ENCODE measurements at places on chromosomes 6 and 20.
A peak's percentile ranks its signal among the peaks of the same experiment; 100 is the strongest.

- no peak for DNase-seq
Measured at GRCh38 chr20:38543014-38543906, 37.7 kb upstream of the ADIG start.

DNA sequence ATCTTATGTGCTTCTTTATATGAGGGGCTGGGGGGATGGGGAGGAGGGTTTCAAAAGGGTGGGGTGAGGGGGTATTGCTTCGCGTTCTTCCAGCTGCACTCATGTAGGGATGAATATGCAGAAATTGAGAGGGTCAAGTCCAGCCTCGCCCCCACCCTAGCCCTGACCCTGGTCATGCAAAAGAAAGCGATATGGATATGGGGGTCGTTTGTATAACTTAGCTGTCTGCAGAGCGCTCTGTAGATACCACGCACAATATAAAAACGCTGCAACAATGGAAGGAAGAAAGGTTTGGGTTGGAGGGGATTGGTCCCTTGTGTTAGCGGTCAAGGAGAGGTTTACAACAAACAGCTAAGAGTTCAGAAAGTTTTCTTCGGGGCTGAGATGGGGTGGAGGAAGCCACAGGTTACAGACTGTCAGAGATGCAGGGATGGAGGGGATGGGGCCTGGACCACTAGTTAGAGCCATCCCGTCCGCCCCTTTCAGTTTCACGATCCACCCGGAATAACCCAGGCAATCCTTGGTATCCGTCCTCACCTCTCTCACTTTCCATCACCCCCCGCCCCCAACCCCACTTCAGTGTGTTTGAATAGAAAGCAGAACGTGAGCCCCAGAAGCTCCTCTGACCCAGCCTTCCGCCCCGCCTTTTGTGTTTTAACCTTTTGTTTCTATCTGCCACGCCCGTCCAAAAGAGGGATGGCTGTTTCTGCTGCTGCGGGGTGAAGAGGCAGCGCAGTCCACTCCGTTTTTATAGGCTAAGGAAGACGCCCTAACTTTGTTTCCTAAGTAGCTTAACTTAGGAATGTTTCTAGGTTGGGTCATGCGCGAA, 73.5 kb downstream of the SOX4 start:
- DNase-seq: no peak

- no peak for DNase-seq
Measured at GRCh38 chr6:73004861-73005260, 220.4 kb downstream of the KHDC1L start.

- DNase-seq: peak; percentile 2
Measured at GRCh38 chr20:60921022-60921622, 330.9 kb upstream of the CDH4 start.

DNA sequence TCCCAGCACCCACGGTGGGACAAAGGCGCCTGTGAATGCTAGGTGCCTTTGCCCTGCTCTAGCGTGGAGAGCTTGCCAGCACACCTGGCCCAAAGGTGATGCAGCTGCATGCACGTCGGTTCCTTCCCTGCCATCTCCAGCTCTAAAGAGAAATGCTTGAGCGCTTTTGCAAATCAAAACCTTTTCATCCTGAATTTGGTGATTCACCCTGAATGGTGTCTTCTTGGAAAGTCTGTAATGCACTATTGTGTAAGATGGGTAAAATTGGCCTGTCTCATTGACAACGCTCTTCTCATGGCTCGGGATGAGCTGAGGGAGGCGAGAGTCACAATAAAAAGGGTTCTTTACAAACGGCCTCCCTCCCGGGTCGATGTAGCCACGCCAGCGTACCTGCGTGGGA, 103.1 kb upstream of the ID4 start:
- DNase-seq: no peak

DNA sequence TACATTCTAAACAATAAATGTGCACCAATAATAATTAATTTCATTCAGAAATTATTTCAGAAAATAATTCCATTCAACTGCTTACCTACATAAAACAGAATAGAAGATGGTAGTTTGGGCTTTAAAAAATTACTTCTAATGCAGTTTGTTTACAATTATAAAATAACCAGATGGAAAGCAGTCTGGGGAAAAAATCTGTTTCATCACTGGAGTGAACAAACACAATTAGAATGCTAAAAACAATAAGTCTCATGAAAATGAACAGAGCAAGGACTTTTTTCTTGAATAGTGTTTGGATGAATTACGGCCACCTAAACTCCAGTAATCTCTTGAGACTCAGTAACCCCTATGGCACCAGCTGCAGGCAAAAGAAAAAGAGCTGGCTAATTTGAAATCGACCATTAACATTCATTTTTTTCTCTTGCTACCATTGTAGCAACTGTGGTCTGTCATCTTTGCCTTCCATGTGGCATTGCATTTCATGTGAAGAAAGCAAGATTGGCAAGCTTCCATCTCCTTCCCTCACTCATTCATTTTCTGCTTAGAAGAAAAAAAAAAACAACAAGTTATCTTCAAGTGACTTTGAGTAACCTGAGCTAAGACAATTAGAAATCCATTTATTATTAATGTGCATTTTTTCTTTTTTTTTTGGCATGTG, 88.4 kb upstream of the CEP85L start:
- DNase-seq: no peak

- no peak for DNase-seq
Measured at GRCh38 chr6:157229132-157229618, 94.1 kb downstream of the TMEM242 start.

GRCh38 chr6:3453413-3454272, 3.2 kb downstream of the SLC22A23 start:
- no peak for DNase-seq

DNA sequence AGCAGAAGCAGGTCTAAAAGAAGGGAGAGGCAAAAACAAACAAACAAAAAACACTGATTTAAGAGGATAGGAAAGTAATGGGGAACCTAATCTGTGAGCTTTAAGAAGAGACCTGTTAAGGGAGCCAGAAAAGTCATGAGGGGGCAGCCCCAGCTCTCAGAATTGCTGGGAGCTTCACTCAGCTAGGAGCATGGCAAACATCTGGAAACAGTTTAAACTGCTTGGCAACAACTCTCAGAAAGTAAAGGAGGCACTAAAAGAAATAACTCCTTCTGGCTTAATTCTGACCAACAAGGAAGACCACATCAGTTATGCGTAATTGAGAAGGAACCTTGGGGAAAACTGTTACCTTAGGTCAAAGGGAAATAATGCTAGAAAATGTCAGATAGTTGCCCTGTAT, 121.4 kb downstream of the LAMP5 start:
- no peak for DNase-seq

DNA sequence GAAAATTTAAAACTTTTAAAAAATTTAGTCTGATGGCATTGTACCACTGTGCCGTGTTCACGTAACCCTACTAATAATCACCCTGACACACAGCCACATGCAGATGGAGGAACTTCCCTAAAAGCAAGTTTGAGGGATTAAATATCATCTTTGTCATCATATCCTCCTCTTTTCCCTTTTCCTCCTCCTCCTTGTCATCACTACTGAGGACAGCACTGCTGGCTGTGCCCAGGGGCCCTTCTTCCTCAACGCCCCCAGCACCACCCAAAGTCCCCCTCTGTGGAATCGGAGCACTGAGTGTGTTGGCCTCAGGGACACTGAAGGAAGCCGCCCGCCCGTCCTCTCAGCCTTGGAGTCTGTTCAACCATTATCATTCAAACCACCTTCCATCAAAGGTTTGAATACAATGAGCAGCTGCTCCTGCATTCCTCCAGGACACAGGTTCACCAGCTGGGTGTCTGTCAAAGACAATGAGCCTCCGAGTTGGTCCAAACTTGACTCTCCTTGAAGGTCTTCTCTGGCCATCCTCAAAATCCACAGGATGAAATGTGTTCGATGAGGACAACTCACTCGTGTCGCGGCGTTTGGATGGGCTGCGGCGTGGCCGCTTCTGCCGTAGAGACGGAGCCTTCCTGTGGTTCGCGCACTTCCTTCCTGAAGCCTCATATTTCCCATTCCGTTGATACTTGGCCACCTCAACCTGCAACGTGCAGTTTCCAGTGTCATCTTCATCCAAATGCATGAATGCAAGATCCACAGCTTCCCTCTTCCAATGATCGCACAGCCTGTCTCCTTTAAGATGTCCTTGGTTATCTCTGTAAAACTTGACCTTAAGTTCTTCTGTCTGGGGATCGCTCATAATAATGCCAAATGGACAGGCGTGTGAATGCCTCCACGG, 23.3 kb downstream of the NQO2 start:
- DNase-seq: no peak

GRCh38 chr20:47981222-47981621, 195.9 kb upstream of the SULF2 start:
- no peak for DNase-seq

DNA sequence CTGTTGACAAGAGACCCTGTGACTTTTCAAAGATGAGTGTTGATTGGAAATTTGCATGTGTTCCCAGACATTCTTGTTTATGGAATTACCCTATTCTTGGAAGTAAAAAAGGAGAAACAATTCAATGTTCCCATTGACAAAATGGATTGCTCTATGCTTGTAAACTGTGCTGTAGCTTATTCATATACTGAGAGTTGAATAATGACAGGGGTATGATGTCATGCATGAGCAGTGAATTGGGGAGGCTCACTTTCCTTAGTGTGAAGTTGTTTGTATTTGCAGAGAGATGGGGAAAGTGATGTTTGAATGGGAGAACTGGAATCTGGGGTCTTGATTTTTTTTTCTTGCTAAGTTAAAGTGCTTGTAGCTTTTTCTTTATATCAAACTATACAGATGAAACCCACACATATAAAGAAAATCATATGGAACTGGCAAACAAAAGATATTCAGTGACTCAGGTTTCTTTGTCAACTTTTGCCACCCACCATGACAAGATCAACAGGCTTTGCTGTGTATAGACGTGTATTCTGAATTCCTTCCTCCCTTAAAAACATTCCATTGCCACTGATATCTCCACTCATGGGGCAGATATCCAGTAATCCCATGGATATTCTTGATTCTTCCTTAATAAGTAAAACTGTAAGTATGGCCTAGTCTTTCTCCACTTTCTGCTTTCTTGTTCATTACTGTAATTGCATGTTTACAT, 97.8 kb upstream of the JAG1 start:
- no peak for DNase-seq

DNA sequence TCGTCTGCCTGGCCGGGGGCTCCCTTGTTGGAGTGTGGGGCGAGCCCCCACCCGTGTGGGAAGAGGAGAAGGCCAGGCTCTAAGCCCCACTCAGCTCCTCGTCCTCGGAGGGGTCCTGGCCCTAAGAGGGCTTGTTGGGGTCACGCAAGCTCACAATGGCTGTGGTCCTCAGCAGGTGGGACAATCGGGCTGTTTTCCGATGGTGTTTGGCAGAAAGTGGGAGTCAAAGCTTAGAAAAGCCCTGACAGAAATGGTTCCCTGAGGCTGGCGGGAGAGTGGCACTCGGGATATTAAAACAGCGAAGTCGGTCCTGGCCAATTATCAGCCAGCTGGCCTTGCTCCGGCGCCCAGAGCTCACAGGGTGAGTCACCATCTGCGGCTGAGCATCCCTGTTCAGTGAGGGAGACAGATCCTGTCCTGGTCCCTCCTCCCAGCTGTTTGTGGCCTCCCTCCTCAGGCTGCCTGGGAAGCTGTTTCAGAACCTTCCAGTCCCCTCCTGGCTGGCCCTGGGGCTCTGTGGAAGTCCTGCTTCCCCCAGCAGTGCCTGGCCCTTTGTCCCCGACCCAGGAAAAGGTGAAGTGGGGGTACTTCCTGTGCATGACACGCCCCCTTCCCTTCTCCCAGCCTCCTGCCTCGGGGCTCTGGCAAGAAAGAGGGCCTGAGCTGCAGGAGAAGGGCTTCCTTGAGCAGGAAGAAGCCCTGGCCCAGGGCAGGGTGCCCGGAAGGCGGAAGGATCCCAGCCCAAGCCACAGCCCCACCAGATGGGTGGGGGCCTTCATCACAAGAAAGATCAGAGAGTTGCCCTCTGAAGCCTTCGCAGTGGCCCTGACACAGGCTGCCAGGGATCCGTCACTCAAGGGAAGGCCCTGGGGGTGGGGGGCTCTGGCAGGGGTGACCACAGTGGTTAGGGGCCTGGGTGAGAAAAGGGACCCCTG, 53.6 kb upstream of the BHLHE23 start:
- no peak for DNase-seq

DNA sequence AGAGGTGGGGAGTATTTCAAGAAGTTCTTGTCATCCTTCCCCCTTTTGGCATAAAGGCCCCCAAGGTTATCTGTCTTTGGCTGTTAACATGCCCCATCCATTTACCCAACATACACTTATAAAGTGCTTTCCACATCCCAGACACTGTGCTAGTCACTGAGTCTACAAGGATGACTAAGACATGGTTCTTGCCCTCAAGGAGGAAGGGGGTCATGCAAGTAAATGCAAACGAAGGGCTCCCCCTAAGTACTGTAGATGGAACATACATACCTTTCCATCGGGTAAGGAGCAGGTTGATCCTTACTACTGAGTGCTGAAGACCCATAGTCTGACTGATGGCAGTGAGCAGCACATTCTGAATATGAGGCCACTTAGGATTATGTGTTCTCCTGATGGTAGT, 38.3 kb downstream of the HECA start:
- DNase-seq: peak; percentile 40

- DNase-seq: no peak
Measured at GRCh38 chr20:35854713-35855348, 83.0 kb downstream of the PHF20 start.

DNA sequence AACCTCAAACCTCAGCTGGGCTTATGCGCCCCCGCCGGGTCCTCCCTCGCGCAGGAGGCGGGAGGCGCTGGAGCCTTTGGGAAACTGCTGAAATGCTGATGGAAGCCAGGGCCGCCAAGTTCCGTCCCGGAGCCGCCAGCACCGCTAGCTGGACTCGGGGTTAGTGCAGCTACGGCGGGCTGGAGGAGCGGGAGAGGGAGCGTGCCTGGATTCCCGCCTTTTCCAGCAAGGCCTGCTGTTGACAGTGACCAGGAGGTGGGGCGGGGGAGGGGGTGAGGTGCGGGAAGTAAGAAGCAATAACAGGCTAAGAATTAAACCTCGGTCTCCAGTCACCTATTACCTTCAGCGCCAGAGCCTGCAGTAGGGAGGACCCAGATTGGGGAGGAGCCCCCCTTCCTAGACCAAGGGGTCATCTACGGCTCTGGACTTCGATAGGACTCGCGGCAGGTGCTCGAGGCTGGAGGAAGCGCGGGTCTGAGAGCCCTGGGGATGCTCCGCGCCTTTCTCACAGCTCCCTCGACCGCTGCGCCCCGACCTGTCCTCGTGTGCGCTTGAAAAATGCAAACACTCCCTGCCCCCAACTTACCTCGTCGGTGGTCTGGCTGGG, 20.5 kb downstream of the COL9A1 start:
- DNase-seq: no peak

GRCh38 chr6:154602708-154603107, 92.2 kb upstream of the CNKSR3 start:
- DNase-seq: no peak

DNA sequence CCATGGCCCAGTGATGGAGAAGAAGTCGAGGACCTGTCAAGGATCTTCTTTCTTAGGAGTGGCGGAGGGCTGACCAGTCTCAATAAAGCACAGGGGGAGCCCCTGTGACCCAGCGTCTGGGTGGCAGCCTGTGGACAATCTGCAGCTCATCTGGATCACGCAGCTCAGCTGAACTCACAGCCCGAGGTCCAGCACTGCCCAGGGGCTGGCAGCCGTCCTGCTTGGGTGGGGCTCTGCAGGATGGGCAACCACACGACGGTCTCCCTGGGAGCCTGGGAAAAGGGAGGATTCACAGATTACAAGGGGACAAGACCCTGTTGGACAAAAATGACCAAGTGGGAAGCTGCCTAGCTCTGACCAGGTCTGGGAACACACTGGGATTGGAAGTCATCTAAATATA, 110.8 kb downstream of the MYLK4 start:
- no peak for DNase-seq
